Stimulated activated CD8-positive, alpha-beta memory T cell treated with anti-CD3 and anti-CD28 coated beads, Interleukin-15, amount 100 ng/mL, for 4 hours (primary cell): ENCODE measurements at places on chromosomes 4 and X.

- no peak for DNase-seq
Measured at GRCh38 chr4:32631831-32632230, 1911.7 kb downstream of the PCDH7 start.

- DNase-seq = no peak
Measured at GRCh38 chr4:22179124-22179874, 230.7 kb upstream of the KCNIP4 start.

- DNase-seq = no peak
Measured at GRCh38 chrX:50827996-50828395, 14.0 kb upstream of the SHROOM4 start.

DNA sequence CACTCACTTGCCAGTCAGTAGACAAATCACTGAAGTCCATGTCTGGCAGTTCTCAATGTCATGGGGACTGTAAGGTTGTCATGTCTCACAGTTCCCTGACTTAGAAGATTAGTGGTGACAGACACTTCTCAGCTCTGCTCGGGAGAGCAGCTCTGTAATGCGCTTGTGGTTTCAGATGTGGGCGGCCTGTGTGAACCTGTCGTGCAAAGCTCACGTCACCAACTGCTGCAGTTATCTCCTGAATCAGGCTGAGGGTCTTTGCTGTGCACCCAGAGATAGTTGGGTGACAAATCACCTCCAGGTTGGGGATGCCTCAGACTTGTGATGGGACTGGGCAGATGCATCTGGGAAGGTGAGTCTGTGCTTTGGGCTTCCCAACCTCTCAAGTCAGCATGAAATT, at the start of gene IL9R:
IL9R (plus strand) TSS at position 261 of the 400 bp plus-strand sequence; CDS start at position 325, 64 bp downstream.
- DNase-seq = peak; percentile 21

- DNase-seq = no peak
Measured at GRCh38 chr4:189773909-189774308, 166.8 kb upstream of the FRG1 start.

- no peak for DNase-seq
Measured at GRCh38 chr4:16674082-16674481, 224.4 kb downstream of the LDB2 start.

DNA sequence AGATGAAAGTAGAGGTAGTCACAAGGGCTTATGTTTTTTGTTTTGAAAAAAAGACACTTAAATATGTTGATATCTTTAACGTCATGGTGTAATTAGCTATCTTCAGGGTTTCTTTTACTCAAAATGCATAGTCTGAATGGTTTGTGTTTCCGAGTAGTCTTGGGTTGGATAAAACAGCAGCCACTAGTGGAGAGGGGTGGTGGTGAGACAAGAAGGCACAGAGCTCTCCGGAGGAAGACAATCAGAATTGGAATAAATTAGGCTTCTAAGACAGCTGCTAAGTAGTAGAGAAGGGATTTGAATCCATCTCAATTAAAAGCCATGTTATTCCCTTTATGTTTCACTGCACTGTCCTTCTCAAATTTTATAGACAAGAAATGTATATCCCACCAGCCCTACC, 240.4 kb upstream of the VEGFC start:
- DNase-seq = no peak

DNA sequence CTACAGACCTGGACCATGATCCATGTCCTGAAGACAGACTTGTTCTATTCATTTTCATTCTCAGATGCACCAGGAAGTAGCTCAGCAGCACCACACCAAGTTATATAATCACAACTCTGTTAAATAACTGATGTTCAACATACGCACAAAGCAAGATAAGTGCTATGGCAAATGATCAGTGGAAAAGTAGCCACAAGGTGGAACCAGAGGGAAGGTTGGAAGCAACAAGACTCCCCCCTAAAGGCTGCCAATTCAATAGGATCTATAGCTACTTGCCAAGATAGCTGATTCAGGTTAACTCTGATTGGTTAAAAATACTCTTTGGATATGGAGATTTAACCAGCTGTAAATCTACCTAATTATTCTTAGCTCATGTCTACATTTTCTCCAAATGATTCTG, 23.7 kb upstream of the FAM47B start:
- no peak for DNase-seq

- DNase-seq = no peak
Measured at GRCh38 chr4:138981930-138982390, 33.6 kb upstream of the NOCT start.

- DNase-seq = no peak
Measured at GRCh38 chr4:136985683-136986082, 546.6 kb downstream of the PCDH18 start.

DNA sequence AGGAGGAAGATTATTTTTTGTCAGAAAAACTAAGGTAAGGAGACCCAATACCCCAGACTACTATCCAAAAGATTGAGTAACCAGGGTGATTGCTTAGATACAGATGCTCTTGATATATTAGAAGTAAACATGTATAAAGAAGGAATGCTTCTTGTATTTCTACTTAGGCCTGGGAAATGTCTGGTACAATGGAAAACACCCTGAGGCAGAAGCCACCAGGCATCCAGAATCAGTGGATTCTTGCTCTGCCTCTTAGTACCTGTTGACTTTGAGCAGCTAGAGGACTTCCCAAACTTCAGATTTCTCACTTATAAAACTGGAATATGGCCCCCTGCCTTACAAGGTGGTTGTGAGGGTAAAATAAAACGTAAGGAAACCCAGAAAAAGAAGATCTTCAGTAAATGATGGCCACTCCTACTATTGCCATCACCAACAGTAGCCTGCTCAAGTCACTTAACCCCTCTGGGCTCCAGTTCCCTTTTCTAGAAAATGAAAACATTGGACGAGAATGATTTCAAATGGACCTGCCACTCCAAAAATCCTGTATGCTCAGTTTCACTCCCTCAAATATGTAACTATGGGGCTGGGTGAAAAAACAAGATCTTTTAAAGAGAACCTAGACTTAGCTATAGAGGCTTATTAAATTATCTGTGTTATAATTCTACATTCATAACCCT, 56.6 kb downstream of the AMELX start:
- no peak for DNase-seq

- no peak for DNase-seq
Measured at GRCh38 chr4:128600996-128601871, 208.3 kb upstream of the JADE1 start.

GRCh38 chr4:139458543-139458942, 4.6 kb downstream of the RAB33B start:
- no peak for DNase-seq

DNA sequence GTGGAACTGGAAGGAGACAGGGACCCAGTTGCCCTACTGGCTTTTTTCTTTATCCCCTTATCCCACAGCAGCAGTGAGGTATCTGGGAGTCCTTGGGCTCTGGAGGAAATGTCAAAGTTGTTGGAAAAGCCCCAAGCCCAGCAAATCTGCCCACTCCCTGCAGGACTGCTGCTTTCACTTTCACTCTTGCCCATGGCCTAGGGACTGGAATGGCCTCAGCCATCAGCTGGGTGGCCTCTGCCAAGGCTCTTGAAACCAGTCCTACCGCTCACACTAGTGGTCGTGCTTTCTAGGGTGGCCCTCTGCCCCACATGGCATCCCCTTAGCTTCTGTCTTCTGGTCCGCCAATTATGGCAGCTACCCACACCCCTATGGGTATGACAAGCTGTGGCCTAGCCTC, 9.7 kb upstream of the RHOXF1 start:
- DNase-seq = no peak

DNA sequence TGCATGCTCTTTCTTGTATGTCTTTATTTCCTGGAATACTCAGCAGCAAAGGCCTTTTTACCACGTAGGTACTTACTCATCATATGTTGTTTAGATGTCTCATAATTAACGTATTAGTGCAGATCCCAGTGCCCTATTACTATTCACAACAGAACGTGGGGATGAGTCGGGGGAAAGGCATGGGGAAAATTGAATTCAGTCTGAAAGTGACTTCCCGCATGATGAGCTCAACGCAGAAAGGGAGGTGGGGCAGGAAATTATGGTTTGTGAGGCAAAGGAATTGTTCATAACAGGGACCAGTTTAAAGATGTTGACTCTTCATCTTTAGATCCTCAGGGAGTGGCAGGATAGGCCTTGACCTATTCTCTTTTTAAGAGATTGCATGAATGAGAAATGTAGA, 2.0 kb upstream of the TMPRSS11D start:
- DNase-seq = no peak

DNA sequence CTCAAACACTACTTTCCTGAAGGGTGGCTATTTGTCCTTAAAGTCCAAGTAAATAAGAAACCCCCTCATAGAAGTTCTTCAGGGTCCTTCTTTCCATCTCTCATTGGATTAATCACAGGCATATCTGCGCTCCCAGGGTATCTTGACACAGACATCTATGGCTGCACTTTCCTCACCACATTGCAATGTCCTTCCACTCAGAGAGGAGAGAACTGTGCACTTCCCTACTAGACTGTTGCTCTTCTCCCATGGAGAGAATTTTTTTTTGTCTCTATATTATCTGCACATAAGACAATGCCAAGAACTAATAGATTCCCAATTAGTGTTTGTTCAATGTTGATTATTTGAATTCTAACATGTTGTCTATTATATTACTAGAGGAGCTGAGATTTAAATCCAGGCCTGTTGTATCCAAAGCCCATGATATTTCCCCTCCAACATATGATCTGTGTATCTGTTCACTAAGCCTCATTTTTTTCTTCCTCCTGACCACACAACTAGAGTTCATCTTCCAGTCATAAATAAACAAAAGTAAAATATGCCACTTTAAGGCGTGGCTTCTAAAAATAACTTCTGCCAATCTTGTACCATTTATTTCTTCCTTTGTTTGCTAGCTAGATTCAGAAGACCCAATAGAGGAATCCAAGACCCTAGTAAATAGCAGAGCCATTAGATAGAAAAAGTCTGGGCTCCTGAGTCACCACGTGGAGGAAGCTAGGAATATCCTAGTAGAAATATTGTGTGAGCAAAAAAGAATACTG, 61.5 kb upstream of the FAM241A start:
- DNase-seq = no peak

- DNase-seq = no peak
Measured at GRCh38 chrX:75365243-75365975, 91.5 kb downstream of the UPRT start.

GRCh38 chrX:78886550-78886949, 58.6 kb upstream of the P2RY10 start:
- DNase-seq = no peak

DNA sequence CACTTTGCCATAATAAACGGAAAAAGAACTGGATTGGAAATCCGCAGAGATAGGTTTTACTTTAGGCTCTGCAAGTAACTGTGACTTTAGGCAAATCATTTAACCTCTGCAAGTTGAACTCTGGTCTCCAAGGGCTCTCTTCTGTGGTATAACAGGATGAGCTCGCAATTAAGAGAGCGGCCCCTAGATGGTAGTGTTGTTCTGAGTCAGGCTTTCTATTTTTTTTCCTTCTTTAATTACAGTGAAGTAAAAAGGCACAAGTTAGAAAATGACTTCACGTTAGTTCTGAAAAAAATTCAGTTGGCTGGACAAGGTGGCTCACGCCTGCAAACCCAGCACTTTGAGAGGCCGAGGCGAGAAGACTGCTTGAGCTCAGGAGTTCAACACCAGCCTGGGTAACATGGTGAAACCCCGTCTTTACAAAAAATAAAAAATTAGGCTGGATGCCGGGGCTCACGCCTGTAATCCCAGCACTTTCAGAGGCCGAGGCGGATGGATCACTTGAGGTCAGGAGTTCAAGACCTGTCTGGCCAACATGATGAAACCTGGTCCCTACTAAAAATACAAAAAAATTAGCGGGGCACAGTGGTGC, 18.0 kb downstream of the RPS3A start:
- no peak for DNase-seq

DNA sequence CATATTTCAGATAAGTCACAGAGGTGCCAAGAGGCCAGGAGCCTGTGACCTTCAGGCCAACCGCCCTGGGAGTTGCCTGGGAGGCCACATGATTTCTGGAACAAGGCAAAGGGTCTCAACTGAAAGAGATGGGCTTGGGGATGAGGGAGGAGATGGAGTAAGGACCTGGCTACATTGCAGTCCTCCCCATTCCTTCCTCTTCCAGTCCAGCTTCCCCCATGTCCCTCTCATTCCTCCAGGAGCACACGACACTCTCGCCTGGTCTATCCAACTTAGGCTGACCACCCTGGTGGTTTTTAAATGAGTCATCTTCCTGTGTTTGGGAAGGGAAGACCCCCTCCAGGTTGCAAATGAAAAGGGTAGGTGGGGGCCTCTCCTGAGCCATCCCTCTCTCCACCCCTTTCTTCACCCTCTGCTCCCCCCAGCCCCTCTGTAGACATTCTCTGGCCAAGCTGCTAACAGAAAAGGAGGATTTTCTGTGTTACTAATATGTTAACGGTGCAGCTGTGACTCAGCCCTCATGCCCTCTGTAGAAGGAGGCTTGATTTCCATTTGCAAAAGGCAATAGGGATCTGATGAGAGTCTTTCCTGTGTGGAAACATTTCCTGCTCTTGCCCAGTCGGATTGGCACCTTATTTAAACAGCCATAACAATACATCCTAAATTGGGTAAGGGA, 79.2 kb downstream of the RTL5 start:
- DNase-seq = no peak

GRCh38 chr4:179485781-179486180, 2043.5 kb upstream of the AGA start:
- DNase-seq = no peak

DNA sequence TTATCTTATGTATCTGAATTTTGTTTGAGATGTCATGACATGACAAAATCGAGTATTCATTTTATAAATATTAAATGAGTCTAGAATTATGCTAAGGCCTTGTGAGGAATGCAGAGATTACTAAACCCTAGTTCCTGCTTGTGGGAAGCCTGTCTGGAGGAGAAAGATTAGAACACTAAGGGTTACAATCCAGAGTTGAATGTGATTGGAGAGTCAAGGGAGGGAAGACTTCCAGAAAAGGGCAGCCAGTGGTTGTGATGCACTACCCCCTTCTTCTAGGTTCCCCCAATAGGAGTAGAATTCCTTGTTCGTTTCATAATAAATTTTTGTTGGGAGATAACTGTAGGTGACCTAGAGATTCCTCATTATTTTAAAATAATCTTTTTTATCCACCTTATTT, 141.1 kb downstream of the AFF1 start:
- no peak for DNase-seq

DNA sequence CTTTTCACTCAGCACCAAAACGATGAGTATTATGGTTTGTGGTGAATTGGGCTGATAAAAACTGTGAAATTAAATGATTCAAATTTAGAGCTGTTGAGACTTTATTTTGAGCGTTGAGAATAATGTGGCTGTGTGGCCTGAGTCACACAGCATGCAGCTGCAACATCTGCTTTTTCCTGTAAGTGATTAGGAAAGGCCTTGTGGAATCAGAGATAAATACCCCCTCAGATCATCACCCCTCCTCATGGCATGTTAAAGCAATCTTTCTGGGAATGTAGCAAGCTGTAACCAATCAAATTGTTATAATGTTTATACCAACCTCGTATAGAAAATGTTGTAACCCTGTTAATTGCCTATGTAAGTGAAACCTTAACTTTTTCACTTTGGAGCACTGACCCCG, 90.0 kb upstream of the GRPR start:
- DNase-seq = no peak

GRCh38 chrX:150967786-150968185, 15.3 kb upstream of the HMGB3 start:
- DNase-seq = no peak

GRCh38 chrX:129227366-129227765, 295.9 kb downstream of the SMARCA1 start:
- DNase-seq = no peak

GRCh38 chrX:136814847-136815750, 34.4 kb upstream of the ARHGEF6 start:
- no peak for DNase-seq
